NCI-H1436 (cell line): ENCODE measurements at places on chromosomes 11 and 22.

DNA sequence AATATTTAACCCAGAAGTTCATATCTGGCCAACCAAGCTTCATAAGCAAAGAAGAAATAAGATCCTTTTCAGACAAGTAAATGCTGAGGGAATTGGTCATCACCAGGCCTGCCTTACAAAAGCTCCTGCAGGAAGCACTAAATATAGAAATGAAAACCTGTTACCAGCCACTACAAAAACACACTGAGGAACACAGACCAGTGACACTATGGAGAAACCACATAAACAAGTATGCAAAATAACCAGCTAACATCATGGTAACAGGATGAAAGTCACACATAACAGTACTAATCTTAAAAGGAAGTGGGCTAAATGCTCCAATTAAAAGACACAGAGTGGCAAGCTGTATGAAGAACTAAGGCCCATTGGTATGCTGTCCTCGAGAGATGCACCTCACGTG, 311.4 kb downstream of the DYNC2H1 start:
- no peak for DNase-seq

DNA sequence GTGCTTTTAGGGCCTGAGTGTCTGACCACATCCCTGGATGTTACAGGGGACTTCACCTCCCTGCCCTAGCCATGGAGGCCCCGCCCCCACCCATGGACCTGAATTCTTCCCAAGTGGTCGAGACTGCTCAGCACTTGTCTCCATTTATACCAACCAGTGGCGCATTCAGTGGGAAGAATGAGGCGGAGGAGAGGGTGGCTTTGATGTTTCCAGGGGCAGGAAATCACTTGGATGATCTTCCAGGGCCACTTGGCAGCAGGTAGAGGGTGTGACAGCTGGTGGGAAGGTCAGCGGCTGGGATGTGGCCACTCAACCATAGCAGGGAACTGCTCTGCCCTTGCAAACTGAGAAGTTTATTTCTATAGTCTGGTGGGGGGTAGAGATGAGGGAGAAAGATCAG, 155.1 kb upstream of the BLID start:
- no peak for DNase-seq

GRCh38 chr11:133957900-133958299, 1.1 kb upstream of the IGSF9B start:
- peak; percentile 21 for DNase-seq

GRCh38 chr11:129828301-129828836, 12.7 kb downstream of the TMEM45B start:
- DNase-seq = no peak

DNA sequence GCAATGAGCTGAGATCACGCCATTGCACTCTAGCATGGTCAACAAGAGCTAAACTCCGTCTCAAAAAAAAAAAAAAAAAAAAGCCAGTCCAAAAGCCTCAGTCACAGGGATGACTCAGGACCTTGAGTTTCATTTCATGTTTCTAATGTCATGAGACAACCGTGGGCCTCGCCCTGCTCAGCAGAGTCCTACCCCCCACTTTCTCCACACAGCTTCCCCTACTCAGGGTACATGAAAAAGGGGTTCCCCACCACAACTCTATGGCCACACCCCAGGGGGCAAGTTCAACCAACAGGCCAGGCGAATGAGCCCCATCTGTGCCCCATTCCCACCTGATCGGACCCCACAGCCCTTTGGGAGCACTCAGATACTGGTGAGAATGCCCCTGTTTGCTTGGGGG, 24.3 kb upstream of the ADA2 start:
- DNase-seq = no peak

GRCh38 chr11:72606748-72607468, 67.3 kb downstream of the PDE2A start:
- DNase-seq = no peak
